Coronary artery (tissue), 2 donors: ENCODE measurements at places on chromosomes 7 and 10.
A peak's percentile ranks its signal among the peaks of the same experiment; 100 is the strongest.

DNA sequence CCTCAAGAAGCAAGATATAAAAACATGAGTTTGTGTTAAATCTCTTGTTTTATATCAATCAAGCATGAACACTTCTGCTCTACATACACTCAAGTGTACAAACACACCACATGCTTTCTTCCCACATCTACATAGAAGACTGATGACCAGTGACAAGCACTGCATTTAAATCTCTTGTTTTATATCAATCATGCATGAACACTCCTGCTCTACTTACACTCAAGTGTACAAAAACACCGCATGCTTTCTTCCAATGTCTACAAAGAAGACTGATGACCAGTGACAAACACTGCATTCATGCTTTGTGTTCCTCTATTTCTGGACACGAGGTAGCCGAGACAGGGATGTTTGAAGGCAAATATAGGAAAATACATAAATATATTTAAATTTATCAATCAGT, 642.0 kb upstream of the PFKP start:
- no peak for DNase-seq

DNA sequence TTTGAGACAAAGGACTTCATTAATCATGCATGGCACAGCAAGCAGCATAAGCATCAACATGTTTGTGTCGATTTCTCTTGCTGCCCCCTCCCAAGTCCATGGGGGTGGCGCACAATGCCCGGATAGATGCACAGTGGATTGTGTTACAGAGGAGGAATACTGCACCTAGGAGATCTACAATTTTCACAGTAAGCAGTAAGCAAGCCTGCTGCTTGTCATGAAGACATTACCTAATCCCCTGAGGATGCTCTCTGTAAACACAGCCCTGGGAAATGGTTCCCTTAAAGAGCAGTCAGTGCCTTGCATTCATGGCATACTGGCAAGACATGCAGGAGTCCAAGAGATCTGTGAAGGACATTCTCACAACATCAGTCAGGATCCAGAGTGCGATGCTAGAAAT, 137.7 kb downstream of the ETV1 start:
- no peak for DNase-seq

DNA sequence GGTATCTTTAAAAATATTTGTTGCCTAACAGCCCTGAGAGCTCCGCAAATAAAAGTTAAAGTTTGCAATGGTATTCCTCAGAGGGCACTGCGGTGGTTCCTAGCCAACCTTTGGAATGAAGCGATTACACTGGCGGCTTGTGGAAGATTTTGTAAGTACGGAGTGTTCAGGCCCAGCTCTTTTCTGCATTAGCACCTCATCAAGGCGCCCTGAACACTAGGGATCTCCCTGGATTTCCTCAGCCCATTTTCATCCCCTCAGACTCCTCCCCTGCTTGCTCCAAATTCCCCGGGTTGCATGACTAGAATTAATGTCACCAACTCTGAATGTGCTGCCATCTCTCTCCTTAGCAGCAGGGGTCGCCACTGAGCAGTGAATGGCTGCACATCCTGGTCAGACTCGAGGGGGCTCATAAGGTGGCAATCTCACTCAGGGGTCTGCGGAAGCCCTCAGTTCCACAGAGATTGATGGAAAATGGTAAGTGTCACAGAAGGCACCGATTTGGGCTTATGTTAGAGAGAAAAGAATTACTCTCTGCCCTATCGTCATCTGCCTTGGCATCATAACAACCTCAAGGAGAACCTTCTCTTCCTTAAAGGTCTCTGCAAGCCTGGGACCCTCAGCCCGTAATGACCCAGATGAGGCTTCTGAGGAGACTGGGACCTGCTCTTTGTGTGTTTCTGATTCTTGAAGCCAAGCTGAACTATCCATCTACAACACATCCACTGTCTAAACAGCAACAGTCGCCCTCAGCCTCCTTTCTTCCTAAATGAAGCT, 262.8 kb upstream of the AOAH start:
- no peak for DNase-seq

DNA sequence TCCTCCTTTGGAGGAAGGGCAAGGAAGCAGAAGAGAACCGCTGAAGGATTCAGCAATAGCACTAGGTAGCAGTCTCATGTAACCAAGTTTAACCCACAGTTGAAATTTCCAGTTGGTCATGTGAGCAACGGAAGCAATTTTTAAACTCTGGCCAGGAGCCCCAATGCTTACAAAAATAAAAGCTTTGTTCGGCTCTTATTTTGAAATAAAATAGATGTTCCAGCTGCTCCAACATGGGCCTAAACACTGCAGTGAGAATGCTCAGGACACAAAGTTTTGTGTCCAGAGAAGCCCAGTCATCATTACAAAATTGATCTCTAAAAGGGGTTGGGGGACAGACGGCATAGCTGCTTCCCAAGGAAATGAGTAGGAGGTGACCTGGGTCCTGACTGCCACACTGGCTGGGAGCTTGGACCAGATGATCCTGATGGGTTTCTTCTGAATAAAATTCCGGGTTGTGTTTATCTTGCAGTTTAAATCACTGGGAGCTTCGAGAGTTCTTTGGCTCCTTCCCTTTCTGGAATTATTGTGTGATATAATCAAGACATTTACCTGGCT, 452 bp upstream of the TMEM140 start:
- DNase-seq, result no peak

- DNase-seq, result no peak
These were observed 6.0 kb downstream of the IL15RA start for GRCh38 chr10:5971315-5971832.

DNA sequence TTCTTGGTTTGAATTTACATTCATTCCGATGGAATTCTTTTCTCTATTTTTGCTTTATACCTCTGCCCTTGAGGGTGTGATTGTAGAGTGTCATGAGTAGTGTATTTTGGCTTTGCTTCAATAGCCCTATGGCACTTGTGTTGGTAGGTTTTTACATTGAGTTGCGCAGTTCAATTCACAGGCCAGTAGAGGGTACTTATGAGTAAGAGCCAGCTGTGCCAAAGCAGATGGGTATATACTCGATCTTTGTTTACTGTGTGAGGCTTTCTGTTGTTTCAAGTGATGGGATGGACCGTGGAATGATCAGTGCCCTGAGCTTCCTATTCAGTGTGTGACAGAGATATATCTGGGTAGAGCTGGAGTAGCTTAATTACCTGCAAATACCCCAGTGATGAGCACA, 4.3 kb upstream of the AKR1C3 start:
- no peak for DNase-seq

DNA sequence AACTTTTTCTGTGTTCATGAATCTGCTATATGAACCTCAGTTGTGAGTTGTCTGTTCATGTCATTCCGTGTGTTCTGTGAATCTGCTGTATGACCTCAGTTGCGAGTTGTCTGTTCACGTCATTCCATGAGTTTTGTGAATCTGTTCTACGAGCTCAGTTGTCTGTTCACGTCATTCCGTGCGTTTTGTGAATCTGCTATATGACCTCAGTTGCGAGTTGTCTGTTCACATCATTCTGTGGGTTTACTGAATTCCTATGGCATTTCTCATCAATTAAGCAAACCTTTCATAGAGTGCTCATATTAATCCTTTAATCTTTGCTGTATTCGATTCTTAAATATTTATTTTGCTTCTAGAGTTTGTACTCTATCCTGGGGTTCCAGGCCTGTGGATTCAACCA, 150.6 kb downstream of the DIP2C start:
- peak; percentile 36 for DNase-seq

DNA sequence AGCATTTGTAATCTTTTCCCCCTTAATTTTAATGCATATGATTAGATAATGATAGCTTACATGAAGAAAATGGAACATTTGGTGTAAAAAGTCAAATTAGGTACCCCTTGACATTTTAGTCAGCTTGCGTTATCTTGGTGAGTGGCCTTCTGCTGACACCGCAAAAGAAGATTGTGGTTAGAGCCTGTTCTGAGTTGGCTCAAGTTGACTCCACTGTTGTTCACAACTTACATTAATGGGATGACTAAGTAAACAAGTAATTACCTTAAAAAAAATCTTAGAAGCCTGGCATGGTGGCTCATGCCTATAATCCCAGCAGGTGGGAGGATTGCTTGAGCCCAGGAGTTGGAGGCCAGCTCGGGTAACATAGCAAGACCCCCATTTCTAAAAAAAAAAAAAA, 24.2 kb downstream of the TRRAP start:
- no peak for DNase-seq

DNA sequence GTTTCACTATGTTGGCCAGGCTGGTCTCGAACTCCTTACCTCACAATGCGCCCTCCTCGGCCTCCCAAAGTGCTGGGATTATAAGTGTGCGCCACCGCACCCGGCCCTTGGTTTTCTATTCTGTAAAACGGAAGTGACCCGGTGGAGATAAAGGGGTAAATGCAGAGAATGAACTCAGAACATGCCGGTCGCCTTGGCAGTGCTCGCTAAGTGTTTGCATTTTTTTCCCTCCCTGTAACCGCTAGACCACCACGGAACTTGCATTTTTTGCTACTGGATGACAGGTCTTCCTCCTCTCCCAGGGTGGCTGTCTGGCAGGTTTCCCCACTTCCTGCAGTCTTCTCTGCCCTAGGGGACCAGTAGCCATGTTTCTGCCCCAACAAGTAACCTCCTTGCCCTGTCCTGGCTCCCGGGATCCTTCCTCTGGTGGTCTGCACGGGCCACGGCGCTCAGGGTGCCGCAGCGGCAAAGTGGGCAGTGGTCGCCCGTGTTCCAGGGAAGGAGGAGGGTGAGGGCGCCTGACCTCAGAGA, 18.8 kb upstream of the GNA12 start:
- DNase-seq, result no peak

- peak; percentile 90 for DNase-seq
These were observed 102.4 kb downstream of the CFTR start for GRCh38 chr7:117582219-117582704.

DNA sequence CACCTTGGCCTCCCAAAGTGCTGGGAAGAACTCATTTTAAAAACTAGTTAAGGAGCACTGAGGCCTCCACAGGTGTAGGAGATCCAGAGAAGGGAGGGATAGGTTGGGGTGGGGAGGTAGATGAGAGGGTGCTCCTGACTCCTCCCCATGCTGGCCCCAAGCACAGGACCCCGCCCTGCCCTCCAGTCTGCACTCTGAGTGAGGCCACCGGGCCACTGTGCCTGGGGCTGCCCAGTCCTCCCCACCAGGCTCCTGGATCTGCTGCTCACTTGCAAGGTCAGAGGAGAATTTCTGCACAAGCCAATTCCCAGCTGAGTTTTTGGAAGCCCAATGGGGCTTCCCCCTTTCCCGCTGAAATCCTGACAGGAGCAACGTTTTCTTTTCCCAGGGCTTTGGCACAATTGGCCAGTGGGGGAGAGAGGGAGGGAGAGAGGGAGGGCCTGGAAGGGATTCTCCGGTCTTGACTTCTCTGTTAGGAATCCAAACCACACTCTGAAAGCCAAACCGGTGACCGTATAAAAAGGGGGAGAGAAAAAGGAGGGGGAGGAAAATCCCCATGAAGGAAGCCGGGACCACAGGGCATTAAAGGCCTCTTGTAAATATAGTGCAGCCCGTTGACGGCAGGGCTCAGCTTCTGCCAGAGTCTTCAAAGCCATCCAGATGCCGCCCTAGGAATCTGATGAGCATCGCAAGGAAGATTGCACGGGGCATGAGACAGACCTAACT, 116.2 kb downstream of the SH3PXD2A start:
- DNase-seq, result no peak

DNA sequence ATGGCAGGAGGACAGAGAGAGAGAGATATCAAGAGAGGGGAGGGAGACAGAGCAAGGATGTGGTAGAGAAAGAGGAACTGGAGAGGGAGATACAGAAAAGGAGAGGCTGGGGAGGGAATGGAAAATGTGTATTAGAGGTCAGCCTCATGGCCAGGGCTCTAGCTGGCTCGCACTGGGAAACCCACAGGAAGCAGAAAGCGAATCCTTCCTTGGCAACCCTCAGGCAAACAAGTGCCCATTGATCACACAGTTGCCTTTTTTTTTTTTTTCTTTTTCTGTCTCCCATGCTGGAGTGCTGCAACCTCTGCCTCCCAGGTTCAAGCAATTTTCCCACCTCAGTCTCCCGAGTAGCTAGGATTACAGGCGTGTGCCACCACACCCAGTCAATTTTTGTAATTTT, 391.2 kb downstream of the TYW1 start:
- no peak for DNase-seq

DNA sequence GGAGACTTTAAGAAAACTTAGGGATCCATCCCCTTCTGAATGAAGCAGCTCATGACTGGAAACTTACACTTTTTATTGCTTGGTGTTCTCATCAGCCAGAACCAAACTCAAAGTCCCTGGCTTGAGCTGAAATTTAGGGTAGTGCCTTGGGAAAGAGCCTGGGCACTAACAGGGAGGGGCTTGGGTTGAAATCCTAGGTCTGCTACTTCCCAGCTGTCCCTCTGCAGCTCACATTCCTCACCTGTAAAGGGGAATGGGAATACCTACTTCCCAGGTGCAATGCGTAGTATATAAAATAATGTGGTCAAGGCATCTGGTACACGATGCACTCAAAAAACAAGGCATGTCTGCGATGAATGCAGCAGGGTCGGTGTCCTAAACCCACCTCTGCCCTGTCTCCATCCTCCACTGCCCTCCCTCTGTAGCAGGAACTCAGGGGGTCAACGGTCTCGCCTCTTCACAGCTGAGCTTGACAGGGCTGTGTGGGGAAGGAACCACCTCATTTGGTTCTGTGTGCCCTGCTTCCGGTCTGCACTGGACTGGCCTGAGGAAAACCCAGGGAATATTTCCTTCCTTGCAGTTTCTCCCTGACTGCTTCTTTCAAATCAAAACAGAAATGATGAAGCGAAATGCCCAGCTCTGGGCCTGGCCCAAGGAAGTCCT, 80.0 kb downstream of the COBL start:
- DNase-seq, result no peak

DNA sequence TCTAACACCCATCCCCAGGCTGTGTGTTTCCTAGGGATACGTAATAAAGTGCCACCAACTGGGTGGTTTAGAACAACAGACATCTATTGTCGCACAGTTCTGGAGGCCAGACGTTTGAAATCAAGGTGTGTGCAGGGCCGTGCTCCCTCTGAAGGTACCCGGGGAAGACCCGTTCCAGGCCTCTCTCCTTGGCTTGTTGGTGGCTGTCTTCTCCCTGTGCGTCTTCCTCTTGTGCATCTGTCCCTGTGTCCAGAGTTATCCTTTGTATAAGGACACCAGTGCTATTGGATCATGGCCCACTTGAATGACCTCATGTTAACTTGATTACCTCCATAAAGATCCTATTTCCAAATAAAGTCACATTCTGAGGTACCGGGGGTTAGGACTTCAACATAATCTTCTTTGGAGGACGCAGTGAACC, 15.6 kb downstream of the GRK5 start:
- no peak for DNase-seq

GRCh38 chr10:75859141-75859540, 427.7 kb downstream of the LRMDA start:
- no peak for DNase-seq

GRCh38 chr10:82558014-82558607, 683.1 kb downstream of the NRG3 start:
- DNase-seq, result no peak

GRCh38 chr7:98211221-98211675, at the start of gene BHLHA15:
TSS of gene BHLHA15 (plus strand) at chr7:98211439. CDS start at chr7:98212310, 871 bp downstream.
- DNase-seq, result no peak

GRCh38 chr10:44309939-44310761, 74.7 kb downstream of the CXCL12 start:
- DNase-seq, result no peak

GRCh38 chr10:112959207-112959838, 9.3 kb downstream of the TCF7L2 start:
- no peak for DNase-seq
